ENCODE measurements at places on chromosomes 1 and 21.

DNA sequence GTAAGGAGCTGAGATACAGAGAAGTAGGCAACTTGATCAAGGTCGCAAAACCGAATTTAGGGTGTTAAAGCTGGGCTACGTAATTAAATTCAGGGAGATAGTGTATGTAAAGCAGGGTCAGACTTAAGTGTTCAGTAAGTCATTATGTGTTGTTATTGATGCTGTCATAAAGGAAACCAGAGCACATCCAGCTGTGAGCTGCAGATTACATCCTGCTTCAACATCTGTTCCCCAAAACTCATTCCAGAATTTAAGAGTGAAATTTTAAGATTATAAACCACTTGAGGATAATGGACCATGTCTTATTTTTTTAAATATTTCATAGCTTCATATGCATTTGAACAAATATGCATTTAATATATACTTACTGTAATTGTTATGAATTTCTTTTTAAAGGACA, 49.7 kb downstream of the IVNS1ABP start:
- no peak for DNase-seq

DNA sequence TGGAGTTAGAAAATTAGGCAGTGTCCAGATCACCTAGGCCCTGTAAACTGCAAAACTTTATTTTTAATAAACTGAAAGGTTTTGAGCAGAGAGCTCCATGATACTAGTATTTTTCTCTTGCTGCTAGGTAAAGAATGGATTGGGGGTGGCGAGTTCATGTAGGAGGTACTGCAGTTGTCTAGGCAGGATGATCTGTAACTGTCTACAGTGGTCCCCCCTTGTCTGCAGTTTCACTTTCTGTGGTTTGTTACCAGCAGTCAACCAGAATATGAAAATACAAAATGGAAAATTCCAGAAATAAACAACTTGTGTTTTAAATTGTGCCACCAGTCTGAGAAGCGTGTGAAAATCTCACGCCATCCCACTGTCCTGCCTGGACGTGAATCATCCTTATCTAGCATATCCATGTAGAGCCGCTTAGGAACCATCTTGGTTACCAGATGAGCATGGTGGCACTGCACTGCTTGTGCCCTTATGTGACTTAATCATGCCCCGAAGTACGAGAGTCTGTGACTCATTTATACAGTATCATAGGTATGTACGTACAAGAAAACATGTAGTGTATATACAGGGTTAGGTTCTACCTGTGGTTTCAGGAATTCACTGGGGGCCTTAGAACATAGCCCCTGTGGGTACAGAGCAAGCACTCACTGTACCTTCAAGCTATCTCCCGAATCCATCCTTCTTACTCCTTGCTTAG, 94.2 kb downstream of the AHCTF1 start:
- DNase-seq = no peak

- no peak for DNase-seq
These were observed 9.0 kb downstream of the UMODL1 start for GRCh38 chr21:42079939-42080787.

- DNase-seq = no peak
These were observed 121.5 kb downstream of the PLD5 start for GRCh38 chr1:242402956-242403355.

- no peak for DNase-seq
These were observed 13.9 kb upstream of the LY9 start for GRCh38 chr1:160781914-160782689.

- DNase-seq = no peak
These were observed 231.9 kb downstream of the SDCCAG8 start for GRCh38 chr1:243487649-243488227.

DNA sequence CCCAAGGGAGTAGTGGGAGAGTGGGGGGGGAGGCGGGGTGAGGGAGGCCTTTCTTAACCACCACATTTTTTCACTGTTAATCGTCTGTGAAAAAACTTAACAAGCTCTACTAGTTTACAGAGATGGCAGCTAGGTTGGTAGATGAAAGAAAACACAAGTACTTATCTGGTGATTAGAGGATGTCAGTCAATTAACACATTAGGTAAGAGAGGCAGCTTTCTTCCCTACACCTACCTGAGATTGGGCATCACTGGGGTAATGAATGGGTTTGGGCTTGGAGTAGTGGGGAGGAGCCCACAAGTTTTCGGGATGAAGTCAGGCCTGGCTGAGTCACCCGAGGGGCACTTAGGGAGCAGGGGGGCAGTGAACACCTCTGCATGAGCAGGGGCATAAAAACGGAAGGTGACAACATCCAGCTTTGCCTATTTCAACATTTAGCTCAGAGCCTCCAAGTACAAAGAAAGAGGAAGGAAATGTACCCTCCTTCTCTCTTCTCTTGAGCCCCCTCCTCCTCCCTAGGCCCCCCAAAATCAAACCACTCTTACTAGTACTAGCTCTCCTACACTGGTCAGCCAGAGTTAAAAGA, 2.5 kb downstream of the LBR start:
- DNase-seq = no peak

DNA sequence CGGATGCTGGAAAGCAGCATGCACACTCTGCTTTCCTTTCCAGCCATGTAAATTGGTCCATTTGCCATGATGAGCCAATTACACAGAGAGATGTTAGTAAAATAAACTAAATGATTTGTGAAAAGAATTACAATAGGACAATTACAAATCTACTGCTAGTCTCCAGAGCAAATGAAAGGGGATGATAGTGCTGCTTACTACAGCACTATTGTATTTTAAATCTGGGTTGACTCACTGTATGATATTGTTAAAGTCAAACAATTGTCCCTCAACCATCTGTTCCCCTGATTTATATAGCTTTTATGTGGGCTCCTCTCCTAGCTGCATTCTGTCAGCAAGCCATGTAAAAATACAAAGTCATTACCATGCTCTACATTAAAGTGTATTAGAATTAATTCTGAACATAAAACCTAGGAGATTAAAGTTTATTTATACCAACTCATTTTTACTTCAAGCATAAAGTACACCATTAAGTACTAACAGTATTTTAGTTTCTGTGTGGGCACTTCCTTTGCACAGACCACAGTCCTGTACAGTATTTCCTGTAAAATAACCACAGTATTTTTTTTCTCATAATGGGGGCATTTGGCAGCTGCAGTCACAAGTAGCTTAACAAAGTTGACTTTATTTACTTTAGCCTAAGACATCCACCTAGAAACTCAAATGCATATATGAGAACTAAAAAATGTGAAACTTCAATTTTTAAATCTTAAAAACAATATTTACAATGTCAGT, 135.8 kb downstream of the VAV3 start:
- no peak for DNase-seq

DNA sequence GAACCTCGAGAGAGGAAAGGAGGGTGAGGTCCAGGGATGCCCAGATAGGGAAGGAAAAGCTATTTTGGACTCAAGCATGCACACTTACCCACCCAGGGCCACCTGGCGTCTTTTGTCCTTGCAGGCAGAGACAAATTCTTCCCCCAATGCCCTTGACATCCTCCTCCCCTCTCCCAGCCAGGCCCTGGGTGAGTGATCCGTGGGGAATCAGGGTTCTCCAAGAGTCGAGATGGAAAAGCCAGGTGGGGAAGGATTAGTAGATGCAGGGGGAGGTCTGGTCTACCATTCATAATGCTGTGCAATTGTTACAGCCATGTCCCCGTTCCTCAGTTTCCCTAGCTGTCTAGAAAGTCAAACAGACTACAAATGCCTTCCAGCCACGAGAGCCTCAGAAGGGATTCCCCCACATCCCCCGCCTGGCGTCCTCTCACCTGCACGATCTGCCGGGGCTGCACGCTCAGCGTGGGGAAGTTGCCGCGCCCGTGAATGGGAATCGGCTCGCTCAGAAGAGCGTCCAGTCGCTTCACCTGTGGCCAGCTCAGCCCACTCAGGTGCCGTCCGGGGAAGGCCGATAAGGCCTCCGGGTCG, 580 bp downstream of the TENT5B start:
- DNase-seq = no peak

DNA sequence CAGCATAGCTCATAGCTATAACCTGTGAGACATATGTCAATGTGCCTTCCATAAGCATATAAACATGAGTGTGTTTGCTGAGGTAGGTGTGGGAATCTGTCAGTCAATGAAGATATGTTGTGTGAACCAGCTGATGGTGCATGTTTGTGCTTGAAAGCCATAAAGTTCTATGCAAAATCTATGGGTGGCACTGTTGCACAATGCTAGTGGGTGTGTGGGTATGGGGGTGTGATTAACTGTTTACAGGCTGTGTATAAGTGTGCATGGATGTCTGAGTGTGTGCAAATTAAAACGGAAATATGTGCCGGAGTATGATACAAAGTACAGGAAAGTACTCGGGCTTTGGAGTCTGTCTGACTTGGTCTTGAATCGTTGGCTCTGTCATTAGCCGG, 1.0 kb upstream of the ATP2B4 start:
- no peak for DNase-seq

GRCh38 chr1:12600880-12601633, 17.0 kb downstream of the DHRS3 start:
- no peak for DNase-seq

GRCh38 chr1:78033797-78034172, 12.0 kb upstream of the GIPC2 start:
- DNase-seq = no peak

GRCh38 chr1:57163325-57163724, 197.5 kb upstream of the C8B start:
- no peak for DNase-seq

DNA sequence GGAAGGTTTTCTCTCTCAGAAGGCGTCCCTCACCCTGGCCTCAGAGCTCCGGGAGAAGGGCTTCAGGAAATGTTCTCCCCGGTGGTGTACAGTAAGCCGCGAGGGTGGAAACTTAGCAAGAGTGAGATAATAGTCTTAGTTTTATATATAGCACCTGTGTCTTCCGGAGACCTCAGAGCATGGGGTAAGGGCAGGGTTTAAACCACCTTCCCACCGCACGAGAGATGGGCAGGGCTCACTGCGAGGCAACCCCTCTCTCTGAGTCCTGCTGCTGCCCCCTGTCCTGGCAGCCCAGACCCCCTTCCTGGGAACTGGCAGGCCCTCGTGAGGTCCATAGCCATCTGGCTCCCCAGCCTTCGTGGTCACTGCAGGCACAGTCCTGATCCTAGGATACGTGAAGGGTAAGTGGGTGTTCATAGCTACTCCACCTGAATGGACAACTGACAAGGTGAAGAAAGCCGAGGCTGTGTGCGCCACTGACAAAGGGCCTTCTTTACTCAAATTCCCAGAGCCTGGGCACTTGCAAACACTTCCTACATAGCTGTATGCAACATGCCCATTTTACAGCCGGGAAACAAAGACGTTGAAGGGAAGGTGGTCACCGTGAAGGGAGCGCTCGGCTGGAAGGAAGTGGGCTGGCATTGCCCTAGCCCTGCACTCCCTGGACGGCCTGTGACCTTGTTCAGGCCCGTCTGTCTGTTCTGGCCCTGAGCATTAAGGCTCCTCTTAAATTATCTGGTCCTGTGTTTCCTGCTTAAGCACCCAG, 26.9 kb downstream of the ITPKB start:
- no peak for DNase-seq

DNA sequence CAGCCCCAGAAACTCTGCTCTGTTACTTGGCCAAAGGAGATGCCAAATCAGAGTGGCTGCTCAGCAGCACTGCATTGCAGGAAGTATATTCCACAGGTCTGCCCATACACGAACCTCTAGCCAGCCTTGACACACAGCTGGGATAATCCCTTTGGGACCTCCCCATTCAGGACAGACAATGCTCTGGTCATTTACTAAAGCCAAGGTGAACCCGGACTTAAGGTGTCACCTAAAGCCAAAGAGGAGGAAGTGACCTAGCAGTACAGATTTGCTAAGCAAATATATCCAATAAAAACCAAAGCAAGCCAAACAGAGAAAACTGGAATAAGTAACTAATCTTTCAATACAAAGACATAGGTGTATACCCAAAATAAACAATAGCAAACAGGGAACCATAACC, 27.7 kb downstream of the COPA start:
- DNase-seq = no peak

DNA sequence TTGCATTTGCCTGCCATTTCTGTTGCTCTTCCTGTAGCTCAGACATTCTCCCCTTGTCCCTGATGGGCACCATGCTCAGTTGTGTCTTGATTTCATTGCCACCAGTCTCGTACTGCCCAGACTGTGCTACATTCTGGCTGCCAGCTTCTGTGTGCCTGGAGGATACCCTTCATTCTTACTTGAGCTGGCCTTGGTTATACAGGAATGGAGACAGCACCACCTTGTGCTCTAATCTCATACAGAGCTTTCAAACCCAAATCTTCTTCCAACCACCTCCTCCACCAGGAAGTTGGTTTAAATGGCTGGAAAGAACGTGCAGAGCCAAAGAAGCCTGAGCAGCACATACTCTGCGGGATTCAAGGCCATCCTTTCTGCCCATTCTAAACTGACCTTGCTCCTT, 165.3 kb downstream of the SLC35F3 start:
- DNase-seq = no peak

GRCh38 chr1:1398677-1399186, 403 bp downstream of the CCNL2 start:
- no peak for DNase-seq

GRCh38 chr1:184626076-184627006, 128.3 kb downstream of the EDEM3 start:
- no peak for DNase-seq

- no peak for DNase-seq
These were observed 875.8 kb downstream of the USP25 start for GRCh38 chr21:16605597-16605996.

DNA sequence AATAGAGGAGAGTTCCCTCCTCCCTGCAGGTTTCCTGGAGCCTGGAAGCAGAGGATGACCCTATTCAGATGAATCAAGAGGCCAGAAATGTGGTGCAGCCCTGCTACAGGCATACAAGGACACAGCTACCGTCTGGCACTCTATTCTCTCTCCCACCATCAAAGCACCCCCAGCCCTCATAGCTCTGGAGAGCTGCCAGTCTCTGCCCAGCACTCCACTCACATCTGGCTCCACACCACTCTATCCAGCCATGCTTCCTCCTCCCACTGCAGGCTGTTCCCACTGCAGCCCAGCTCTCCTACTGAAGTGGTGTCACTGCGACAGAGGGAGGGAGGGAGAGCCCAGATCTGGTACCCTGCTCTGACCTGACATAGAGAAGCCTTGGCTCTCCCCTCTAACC, 18.4 kb downstream of the SYT2 start:
- no peak for DNase-seq

DNA sequence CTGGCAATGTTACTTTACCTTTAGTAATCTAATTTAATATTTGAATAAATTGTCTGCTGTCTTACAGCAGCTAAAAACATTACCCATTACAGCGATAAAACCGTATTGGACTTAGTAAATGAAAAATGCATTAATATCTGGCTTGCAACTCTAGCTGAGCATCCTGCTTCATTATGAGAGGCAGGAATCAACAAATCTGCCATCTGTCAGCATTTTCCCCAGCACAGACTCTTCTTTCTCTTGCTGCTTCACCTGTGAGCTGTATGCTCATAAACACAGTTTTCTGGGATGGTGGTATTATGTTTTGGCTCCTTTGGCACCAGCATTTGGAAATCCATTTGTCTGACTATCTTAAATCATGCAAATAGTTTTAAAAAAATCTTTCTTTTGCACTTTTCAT, 487.1 kb downstream of the KCNT2 start:
- no peak for DNase-seq

- DNase-seq = no peak
These were observed 38.2 kb downstream of the CD46 start for GRCh38 chr1:207789792-207790787.

Data from NCI-H748 treated with DMSO at 0.1 percent for 48 hours (cell line).